ENCODE measurements at places on chromosomes 13 and 19. TPM values are rescaled to one million over a fixed set of nuclear protein-coding genes. Genes with fewer than 3 reads are reported as not detected.

The ZNF534 gene
- total RNA-seq: not detected

The TTC9B gene
- not detected for total RNA-seq

The ATP4B gene
- not detected for total RNA-seq

The SELENOV gene
- not detected for total RNA-seq

DNA sequence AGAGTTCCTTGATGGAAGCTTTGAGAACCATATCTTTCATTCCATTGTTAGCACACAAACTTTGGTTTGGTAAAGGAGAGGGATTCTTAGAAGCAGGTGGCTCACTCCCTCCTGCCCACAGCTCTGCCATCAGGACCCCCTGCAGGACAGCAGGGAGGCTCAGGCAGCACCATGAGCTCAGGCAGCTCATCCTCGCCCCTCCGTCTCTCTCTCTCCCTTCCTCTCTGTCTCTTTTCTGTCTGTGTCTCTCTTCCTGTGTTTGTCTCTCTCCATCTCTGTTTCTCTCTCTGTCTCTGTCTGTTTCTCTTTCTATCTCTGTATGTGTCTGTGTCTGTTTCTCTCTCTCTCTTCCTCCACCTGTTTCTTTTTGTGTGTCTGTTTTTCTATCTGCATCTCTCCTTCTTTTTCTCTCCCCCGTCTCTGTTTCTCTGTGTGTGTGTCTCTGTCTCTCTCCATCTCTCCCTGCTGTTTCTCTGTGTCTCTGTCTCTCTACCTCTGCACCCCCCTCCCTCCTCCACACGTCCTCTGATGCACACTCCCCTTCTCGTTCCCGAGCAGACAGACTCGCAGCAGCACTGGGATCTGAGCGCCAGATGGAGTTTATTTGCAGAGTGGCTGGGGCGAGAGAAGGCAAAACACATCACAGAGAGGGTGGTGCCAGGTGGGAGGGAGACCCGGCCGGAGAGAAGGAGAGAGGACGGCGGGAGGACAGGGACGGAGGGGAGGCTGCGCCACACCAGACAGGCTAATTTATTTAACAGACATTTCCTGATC lies 8.7 kb downstream of the SBK2 start:
- no peak for DNase-seq

DNA sequence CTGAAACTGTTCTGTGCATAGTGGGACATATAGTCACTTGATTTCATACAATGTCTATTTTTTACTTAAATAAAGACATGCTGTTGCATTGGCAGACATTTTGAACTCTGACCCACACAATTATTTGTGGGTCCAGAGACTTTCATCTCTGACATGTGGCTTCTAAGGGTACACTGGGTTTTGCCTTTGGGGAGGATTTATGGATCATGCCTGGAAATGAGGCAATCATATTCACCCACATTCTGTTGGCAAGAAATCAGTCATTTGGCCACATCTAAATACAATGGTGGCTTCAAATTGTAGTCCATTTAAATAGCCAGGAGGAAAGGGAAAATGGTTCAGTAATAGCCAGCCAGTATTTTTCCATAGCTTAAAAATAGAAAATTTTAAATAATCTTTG lies 238.3 kb upstream of the KLF12 start:
- no peak for DNase-seq

DNA sequence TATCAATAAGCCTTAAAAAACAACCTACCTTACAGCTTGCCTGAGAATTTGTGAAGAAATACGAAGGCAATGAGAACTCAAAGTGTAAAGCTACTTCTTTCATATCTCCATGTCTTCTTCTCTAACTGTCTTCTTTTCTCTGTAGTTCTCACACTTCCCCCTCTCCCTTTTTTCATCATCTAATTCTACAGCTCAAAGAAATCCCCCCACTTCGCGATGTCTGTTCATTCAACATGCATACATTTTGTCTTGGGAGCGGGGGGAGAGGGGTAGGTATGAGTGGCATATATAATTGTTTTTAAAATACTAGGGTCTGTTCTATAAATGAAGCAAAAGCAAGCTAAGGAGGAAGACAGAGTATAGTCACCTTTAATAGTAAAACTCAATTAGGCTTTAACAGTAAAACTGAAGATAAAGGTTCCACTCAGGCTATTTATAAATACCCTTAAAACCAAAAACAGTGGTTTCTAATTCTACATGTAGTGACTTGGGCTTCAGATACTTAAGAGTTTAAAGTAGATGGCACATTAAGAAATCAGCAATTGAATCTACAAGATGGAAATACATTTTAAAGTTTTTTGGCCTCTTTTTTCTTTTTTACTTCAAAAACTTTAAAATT lies 106.9 kb downstream of the KLF12 start:
- DNase-seq: no peak

DNA sequence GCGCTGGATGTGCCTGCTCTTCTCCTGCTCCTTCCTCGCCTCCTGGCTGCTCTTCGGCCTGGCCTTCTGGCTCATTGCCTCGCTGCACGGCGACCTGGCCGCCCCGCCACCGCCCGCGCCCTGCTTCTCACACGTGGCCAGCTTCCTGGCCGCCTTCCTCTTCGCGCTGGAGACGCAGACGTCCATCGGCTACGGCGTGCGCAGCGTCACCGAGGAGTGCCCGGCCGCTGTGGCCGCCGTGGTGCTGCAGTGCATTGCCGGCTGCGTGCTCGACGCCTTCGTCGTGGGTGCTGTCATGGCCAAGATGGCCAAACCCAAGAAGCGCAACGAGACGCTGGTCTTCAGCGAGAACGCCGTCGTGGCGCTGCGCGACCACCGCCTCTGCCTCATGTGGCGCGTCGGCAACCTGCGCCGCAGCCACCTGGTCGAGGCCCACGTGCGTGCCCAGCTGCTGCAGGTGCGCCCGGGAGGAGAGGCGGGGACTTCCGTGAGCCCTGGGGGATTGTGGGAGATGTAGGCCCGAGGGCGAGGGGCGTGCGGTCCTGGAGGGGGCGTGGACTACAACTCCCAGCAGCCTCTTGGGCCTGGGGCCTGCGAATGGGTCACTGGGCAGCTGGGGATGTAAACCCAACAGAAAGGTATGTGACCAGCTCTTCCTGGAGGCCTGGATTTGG lies 6.7 kb downstream of the KCNJ14 start:
- no peak for DNase-seq

DNA sequence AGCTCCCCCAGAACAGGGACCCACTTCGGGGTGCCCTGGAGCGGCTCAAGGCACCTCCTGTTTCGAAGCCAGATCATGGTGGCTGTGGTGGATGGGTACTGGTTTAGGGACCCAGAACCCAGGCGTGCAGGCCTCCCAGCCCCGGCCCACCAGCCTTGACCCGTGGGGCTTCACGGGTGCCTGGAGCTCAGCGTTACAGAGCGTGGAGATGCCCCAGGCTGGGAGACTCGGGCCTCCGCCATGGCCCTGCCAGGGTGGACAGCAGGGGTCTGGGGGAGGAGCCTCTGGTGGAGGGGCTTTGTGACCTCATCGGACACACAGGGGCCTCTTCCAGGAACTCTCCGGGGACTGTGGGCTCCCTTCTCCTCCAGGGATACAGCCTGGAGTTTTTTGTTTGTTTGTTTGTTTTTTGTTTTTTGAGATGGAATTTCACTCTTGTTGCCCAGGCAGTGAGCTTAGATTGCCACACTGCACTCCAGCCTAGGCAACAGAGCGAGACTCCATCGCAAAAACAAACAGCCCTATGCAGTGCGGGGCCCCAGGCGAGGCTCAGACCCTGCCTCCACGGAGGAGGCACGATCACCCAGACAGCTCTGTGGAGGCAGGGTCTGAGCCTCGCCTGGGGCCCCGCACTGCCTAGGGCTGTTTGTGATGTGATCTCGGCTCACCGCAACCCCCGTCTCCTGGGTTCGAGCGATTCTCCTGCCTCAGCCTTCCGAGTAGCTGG lies at the start of gene GARIN5B:
GARIN5B (minus strand) TSS at position 271 of the 727 bp plus-strand sequence; CDS start at position 77, 194 bp downstream.
- DNase-seq: no peak

DNA sequence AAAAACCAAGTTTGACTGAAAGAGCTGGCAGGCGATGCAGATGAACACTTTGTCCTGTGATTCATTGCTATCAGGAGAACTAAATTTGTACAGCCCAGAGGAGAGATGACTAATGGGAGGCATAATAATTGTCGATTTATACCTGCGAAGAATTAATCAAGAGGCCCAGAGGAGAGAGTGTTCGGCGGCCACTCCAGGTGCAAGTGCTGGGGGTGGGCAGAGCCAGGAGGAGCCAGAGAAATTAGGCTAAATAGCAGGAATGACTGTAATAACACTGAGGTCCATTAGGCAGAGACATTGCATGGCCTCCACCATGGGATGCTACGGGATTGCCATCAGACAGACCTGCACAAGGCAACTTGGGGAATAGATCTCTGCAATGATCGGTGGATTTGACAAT lies 107.7 kb upstream of the UQCRFS1 start:
- DNase-seq: no peak

DNA sequence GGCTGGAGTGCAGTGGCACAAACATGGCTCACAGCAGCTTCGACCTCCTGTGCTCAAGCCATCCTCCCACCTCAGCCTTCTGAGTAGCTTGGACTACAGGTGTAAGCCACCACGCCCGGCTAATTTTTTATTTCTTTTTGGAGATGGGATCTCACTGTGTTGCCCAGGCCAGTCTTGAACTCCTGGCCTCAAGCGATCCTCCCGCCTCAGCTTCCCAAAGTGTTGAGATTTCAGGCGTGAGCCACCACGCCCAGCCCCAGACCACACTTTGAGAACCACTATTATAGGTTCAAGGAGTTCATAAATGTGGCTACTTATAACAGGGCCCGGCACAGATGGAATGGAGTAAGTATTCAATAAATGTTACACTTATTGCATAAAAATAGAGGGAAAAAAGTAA lies 3.3 kb upstream of the SCN1B start:
- no peak for DNase-seq

GRCh38 chr19:12945479-12946091 lies at the start of gene RAD23A:
TSS of gene RAD23A (plus strand) at chr19:12945862. CDS start at chr19:12945949, 87 bp downstream.
- DNase-seq: peak; percentile 97

- DNase-seq: no peak
These were observed 21.5 kb downstream of the STARD13 start for GRCh38 chr13:33263976-33264619.

GRCh38 chr19:29934781-29935180 lies 7.3 kb upstream of the URI1 start:
- no peak for DNase-seq

Measured in activated T-helper 2 cell treated with anti-CD3 and anti-CD28 coated beads, Interferon-gamma antibody, Interleukin-2, Interleukin-4, amounts not matched to agents 10 μg/mL and 5 μg/mL and 100 μg/mL, durations not matched to agents 14 hours and 24 hours and 36 hours (primary cell).